ENCODE measurements at places on chromosomes 7 and 10.
A peak's percentile ranks its signal among the peaks of the same experiment; 100 is the strongest.

GRCh38 chr7:107105591-107106245 is 61.2 kb downstream of the PRKAR2B start:
- no peak for DNase-seq

- DNase-seq: peak; percentile 42
Observed at GRCh38 chr7:471866-472639, 47.6 kb downstream of the PDGFA start.

DNA sequence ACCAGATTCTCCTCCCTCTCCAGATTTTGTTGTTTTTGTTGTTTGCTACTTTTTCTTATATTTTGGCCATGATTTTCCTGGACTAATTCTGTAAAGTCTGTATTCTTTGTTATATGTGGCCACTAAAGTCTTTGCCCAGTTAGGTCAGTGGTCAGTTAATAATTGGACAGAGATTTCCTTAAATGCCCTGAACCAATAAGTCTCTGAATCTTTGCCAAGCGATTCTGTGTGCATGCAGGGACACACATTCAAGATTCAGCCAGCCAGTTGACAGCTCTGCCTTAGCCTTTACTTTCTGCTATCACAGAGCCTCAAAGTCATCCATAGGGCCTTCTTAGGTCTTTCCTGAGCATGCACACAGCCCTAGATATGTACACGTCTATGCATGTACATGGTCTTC is 11.0 kb upstream of the COL17A1 start:
- no peak for DNase-seq

DNA sequence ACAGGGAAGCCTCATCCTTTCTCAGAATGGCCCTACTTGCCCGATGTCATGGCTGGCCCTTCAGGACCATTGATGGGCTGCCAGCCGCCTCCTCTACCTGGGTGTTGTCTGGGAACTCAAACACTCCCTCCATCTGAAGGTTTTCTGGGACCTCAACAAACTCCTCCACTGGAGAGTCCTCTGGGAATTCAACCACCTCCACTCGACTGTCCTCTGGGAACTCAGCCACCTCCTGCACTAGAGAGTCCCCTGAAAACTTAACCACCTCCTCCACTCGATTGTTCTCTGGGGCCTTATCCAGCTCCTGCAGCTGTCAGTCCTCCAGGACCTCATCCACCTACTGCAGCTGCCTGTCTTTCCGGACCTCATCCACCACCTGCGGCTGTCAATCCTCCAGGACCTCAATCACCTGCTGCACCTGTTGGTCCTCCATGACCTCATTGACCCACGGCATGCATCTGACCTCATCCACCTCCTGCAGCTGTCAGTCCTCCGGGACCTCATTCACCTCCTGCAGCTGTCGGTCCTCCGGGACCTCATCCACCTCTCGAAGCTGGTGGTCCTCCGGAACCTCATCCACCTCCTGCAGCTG is 37.1 kb downstream of the MAT1A start:
- no peak for DNase-seq

GRCh38 chr10:72095195-72095594 is 6.8 kb upstream of the SPOCK2 start:
- DNase-seq: no peak

DNA sequence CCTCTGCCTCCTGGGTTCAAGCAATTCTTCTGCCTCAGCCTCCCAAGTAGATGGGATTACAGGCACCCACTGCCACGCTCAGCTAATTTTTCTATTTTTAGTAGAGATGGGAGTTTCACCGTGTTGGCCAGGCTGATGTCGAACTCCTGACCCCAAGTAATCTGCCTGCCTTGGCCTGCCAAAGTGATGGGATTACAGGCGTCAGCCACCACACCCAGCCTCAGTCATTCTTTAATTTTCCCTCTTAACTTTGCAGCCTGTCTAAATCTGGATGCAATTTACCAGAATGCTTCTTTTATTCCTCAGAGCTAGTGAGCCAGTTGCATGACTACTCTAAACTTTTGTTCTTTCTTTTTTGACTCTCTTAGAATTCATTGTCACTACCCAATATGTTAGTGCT is 90.5 kb upstream of the CSTF2T start:
- DNase-seq: no peak

DNA sequence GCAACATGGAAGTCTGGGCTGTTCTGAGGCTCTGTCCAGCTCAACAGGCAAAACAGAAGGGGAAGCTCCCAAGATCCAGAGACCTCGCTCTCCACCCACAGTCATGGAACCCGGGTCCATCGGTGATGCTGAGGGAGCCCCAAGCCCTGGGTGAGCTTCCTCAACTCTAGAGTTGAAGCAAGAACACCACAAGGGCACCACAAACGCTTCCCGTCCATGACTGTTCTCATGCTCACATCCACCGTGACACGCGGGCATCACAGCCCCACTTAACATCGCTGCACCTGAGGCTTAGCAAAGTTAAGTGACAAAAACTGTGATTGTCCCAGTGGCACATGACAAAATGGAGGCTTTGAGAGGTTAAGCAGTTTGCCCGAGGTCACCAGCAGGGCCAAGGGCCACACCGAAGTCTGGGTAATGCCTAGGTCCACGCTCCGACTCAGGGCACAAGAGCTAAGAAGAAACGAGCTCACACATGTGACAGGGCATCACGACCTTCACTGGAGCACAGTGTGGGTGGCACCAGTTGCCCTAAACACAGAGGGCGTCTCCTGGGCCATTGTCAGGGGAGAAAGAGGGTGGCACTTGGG is 110.6 kb downstream of the OAT start:
- no peak for DNase-seq

DNA sequence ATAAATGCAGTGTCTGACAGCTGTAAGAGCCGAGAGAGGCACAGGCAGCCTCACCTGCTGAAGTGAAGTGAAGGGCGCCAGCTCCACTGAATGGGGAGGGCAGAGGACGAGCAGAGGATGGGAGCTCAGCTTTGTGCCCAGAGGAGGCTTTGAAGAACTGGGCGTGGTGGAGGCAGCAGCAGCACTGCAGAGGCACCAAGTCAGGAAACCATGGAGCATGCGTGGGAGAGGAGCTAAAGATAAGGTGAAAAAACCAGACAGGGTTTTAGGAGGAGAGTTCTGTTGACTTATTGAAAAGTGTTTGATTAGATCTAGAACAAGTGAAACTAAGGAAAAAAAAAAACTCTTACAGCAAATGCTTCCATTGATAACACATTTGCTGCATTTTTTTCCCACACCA is 216.4 kb downstream of the CXCL12 start:
- no peak for DNase-seq

GRCh38 chr10:71396711-71397295 is at the start of gene CDH23:
Gene CDH23 (plus strand): TSS chr10:71396920. CDS start chr10:71439832, 42,912 bp downstream.
- DNase-seq: no peak

DNA sequence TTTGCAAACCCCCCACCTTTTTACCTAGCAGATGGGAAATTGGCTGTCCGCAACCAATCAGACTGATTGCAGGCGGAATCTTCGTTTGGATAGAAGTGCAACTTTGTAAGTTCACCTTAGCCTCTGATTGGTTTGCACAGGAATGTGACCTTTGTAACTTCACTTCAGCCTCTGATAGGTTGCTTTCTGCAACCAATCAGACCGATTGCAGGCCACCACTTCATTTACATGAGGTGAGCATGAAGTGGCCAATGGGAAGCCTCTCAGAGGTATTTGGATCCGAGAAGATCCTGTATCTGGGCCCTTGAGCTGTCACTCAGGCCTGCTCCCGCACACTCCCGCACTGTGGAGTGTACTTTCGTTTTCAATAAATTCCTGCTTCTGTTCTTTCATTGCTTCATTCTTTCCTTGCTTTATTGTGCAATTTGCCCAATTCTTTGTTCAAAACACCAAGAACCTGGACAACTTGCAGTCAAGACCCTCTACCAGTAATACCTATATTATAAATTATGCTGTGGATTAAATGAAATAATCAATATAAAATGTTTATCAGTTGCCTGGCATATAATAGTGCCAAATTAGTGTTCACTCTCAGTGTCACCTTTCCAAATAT is 491.4 kb downstream of the PLXNA4 start:
- no peak for DNase-seq

- DNase-seq: no peak
Observed at GRCh38 chr7:15504351-15504750, 57.5 kb downstream of the AGMO start.

- DNase-seq: no peak
Observed at GRCh38 chr10:131909014-131909808, 8.4 kb downstream of the PPP2R2D start.

DNA sequence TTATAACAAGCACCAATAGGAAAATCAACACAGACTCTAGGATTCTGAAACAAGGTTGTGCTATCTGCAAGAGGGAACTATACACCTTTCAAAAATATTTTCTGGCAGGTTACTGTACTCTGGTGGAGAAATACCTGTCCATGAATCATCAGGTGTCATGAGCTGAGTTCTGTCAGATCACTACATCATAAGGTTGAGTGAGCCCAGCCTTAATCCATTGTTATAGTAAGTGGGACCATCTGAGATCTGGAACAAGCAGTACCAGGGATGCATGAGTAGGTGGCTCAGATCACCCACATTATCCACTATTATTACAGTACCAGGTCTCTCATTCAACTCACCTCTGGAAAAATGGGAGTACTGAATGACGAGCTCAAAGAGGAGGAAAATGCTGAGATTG is 212.4 kb downstream of the DGKI start:
- no peak for DNase-seq

DNA sequence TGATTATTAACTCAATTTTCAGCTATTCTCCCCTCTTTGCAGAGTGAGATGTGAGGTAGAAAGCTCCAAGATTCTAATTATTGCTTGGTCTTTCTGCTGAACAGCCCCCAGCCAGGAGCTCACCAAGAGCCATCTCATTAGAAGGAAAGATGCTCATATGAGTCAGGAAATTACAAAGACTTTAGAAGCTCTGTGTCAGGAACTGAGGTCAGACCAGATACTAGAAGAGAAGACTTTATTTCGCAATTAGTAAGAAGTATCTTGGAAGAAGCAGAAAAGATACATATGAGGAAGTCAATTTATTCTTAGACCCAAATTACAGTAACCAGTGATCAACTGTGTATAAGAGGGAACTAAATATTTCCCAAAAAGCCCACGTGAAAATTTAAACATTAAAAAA is 626.9 kb downstream of the ZWINT start:
- DNase-seq: no peak

DNA sequence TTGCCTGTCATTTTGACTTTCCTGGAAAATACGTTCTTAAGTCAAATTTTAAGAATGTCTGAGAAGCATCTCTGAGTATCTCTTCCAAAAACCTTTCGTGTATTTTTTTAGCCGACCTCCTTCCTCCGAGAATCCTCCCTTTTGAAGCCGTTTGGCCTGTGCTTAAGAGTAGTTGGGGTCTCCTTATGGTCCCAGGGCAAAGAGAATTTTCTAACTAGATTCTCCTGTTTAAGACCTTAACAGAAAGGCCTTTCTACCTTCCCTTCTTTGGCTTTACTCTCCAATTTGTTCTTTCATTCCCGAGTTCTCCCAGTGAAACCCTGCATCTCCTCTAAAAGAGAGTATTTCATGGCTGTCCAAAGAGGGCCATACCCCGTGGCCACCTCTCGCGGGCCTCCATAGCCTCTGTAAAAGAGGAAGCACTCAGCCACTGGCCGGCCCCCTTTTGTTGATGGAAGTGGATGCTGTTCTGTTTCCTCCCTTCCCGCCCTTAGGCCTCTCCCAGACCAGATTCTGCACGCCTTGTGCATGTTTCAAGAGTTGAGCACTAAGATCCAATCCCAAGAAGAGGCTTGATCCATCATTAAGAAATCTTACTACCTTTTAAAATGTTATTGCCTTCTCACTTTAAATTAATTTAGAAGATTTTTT is 6.6 kb upstream of the FEZF1 start:
- no peak for DNase-seq

DNA sequence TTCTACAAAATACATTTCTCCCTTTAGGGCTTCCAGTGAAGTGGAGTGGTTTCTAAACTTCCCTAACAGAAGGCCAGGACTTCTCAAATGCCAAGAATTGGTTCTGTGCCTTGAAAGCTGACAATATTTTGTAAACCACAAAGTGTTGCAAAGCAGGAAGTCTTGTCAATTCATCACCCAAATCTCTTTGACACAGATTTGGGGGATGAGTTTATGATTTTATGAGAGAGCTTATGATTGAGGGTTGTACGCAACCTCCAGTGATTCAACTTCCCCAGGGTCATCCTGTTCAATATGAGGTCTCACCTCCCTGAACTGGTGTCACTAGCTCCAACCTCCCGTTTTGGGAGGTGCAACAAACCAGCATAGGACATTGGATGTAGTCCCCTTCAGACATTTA is 83.7 kb downstream of the PRLHR start:
- no peak for DNase-seq

- no peak for DNase-seq
Observed at GRCh38 chr10:6171881-6172695, 30.6 kb upstream of the PFKFB3 start.

DNA sequence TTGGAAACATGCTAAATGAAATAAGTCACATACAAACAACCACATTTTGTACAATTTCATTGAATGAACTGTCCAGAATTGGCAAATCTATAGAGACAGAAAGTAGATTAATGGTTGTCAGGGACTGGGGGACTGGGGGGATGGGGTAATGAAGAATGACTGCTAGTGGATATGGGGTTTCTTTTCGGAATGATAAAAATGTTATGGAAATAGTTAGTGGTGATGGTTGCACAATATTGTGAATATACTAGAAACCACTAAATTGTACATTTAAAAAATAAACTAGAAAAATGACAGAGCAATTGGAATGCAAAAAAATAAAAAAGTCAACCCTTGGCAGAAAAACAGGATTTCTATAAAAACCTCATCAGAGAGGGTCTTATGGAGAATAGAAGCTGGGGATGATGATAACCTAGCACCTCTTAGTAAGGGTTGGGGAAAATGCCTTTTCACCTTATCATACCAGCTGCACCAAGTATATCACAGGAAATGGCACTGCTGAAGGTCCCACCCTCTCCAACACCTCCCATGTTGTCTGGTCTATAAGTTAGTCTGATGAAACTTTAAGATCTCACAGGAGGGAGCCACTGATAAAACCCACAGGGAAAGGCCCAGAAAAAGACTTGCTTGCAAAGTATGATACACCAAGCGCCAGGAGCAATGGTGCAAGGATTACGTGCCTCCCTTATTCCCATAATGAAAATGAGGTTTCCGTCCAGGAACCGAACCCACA is 23.1 kb upstream of the JAZF1 start:
- DNase-seq: no peak

GRCh38 chr7:19681596-19681995 is 27.2 kb downstream of the POLR1F start:
- DNase-seq: no peak

DNA sequence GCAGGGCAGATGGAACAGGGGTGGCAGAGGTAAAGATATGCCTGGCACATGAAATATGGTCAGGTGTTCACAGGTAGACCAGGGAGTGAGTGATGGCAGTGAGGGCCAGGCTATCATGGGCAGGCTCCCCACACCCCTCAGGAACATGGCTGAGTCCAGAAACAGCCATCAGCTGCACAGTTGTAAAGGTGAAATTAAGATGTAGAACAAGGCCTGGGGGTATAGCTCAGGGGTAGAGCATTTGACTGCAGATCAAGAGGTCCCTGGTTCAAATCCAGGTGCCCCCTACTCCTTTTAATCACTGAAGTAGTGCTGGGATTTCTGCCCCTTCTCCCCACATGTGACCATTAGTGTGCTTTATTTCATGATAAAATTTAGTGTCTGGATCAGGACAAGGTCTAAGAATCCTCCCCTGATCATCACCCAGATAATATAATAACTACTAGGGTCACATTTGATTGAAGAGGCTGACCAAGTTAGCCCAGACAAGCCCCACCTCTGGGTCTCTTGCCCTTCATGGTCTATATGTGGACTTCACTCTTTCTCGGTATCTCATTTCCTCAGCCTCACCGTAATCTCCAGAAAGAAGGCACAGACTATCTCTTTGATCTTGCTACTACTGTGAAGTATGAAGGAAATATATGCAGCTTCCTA is 69.0 kb downstream of the ZNF783 start:
- no peak for DNase-seq

- DNase-seq: no peak
Observed at GRCh38 chr7:12178317-12178716, 32.8 kb upstream of the TMEM106B start.

Data from CD8-positive, alpha-beta memory T cell (primary cell).